PC-3 (cell line): ENCODE measurements at places on chromosomes 1 and 21.
A peak's percentile ranks its signal among the peaks of the same experiment; 100 is the strongest.

- DNase-seq = no peak
Observed at GRCh38 chr1:180696361-180696760, 64.5 kb downstream of the XPR1 start.

DNA sequence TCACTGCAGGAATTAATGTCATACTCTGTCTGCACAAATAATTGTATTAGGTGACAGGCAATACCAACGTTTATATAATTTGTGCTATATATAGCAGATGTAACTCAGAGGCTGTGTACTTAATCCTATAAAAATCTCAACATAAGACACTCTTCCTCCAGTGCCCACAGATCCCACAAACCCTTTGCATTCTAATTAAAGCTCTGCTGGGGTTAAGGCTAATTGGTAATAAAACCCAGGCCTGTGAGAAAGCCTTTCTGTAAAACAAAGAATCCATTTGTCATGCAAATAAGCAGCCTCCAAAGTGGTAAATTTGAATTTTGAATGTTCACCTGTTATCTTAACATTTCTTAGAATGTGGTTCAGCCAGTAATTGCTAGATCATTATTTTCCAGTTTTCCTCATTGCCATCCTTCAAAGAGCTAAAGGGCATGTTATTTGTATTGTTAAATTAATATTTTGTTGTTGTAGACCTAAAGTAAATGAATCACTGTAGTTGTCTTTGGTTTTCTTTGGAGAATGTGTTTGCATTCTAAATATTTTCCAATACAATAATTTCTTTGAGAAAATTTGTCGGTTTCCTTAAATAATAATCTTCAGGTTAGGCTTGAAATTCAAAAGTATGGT, 46.3 kb upstream of the PRDX6 start:
- DNase-seq = peak; percentile 35

DNA sequence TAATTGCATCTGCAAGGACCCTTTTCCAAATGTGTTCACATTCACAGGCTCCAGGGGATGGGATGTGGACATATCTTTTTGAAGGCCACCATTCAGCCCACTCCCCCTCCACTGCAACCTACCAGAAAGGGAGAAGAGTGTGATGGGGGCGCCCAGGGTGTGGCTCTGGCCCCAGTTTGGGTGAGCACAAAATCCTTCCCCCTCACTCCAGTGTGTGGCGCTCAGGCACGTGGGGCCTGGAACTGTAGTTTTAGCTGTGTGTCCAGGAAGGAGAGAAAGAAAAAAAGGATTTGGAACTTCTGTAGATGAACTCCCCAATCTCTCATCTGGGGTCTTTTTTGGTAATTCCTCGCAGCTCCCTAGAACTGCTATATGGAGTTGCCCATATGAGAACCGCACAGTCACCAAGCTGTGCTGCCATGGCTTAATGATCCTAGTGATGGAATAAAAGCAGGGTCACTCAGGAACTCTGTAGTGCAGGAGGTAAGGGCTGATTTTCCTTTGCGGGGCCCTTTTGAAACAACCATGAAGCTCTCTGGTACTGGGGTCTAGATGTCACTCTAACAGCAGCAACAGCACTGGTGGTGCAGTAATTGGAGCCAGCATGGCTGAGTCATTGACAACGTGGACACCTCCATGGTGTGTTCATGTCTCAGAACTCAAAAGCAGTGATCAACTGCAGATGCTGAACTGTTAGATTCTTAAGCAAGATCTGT, 17.0 kb downstream of the AGT start:
- no peak for DNase-seq

- no peak for DNase-seq
Observed at GRCh38 chr1:175841738-175842187, 98.4 kb upstream of the TNR start.

- DNase-seq = no peak
Observed at GRCh38 chr1:162323023-162323422, 53.6 kb downstream of the SPATA46 start.

DNA sequence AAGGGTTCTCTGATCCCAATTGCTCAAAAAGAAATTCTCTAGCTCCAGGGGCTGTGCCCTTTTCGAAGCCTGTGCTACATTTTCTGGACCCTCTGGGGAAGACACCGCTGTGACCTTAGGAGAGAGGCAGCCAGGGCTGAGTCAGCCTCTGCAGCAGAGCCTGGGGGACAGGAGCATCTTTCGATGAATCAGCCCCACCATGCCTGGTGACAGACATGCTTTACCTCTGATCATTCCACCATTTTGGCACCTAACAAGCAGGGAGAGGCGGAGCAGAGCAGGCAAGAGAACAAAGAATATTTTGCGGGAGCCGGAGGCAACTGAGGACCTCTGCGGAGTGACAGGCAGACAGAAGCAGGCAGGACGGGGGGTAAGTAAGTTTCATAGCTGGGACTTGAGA, 84.9 kb downstream of the VWA5B1 start:
- DNase-seq = peak; percentile 54

DNA sequence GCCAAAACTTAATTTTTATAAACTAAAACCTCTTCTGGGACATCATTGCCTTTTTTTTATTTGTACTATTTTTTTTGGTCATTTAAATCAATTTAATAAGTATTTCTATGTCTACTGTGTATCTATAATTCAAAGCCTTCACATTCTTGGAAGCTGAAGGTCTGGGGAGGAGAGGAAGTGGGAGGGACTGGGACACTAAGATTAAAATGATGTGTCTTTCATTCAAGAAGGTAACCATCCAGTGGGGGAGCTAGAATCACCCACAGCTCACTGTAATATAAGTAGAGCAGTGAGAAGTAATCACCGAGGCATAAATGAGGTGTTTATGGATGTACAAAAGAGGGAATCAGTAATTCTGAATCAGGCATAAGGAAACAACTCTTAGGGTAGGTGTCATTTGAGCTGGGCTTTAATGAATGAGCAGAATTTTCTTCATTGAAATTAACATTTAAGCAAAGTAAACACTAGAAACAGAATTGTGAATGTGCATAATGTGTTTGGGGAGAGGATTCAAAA, 52.8 kb downstream of the PTGER3 start:
- DNase-seq = no peak

- DNase-seq = peak; percentile 38
Observed at GRCh38 chr1:63874278-63874880, 100.6 kb downstream of the ROR1 start.

- DNase-seq = no peak
Observed at GRCh38 chr1:44602634-44603628, 71.3 kb downstream of the TMEM53 start.

- DNase-seq = no peak
Observed at GRCh38 chr1:111212634-111213335, 12.3 kb upstream of the DENND2D start.
